ENCODE measurements at places on chromosomes 7 and 10.

DNA sequence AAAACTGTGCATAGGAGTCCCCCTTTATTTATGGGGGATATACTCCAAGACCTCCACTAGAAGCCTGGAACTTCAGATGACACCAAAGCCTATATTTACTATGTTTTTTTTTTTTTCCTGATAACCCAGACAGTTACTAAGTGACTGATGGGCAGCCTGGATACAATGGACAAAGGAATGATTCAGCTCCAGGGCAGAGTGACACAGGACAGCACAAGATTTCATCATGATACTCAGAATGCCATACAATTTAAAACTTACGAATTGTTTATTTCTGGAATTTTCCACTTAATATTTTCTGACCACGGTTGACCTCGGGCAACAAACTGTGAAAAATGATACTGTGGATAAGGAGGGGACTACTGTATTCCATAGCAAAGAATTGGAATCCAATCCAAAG, 843.6 kb downstream of the PCDH15 start:
- DNase-seq = no peak

DNA sequence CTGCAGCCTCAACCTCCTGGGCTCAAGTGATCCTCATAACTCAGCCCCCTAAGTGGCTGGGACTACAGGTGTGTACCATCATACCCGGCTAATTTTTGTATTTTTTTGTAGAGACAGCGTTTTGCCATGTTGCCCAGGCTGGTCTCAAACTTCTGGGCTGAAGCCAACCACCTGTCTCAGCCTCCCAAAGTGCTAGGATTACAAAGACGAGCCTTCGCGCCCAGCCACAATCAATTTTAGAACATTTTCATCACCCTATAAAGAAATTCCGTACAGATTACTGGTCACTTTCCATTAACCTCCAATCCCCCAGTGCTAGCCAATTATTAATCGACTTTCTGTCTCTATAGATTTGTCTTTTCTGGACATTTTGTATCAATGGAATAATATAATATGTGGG, 32.3 kb upstream of the PALS2 start:
- no peak for DNase-seq

DNA sequence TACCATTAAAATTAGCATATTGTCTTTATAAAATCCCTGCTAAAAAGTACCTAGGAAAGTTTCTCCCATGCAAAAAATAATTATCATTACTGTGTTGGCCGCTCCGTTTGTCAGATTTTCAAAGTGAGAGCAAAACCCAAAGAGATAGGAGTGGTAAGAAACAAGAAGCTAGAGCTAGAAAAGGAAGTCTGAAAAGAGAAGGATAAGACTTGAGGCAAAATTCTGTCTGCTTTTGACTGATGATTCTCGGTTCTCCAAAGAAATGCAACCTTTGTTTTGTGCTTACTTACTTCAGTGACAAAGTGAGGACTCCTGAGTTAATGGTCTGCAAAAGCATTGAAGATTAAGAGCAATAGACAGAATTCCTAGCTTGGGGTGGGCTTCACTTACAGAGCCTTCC, 33.3 kb upstream of the CAPZA2 start:
- DNase-seq = no peak

GRCh38 chr7:116554911-116555310, 30.1 kb downstream of the CAV1 start:
- no peak for DNase-seq

- DNase-seq = no peak
Measured at GRCh38 chr7:16918288-16918895, 36.6 kb upstream of the AGR3 start.

GRCh38 chr7:20932785-20933527, 146.3 kb upstream of the SP8 start:
- no peak for DNase-seq

DNA sequence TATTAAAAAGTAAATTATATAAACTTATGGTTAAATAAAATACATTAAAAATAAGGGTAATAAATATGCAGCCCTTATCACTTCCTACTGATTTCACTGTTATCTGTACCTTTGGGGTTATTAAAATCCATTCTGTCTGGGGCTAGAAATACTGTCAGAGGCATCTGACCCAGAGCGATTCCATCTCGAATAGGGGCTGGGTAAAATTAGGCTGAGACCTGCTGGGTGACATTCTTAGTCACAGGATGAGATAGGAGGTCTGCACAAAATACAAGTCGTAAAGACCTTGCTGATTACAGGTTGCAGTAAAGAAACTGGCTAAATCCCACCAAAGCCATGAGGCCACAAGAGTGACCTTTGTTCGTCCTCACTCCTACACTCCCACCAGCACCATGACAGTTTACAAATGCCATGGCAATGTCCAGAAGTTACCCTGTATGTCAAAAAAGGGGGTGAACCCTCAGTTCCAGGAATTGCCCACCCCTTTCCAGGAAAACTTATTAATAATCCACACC, 77.6 kb downstream of the COBL start:
- no peak for DNase-seq

- peak; percentile 55 for DNase-seq
Measured at GRCh38 chr10:128095027-128095752, 31.0 kb downstream of the MKI67 start.

DNA sequence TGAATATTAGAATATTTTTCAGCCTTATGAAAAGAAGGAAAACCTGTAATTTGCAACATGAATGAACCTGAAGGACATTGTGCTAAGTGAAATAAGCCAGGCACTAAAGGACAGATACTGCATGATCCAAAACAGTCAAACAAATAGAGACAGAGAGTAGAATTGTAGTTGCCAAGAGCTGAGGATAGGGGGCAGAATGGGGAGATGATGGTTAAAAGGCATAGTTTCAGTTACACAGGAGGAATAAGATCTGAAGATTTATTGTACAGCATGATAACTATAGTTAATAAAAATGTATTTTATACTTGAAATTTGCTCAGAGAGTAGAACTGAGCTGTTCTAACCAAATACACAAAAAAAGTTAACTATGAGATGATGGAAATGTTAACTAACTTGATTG, 149.0 kb upstream of the TMEM106B start:
- DNase-seq = no peak

- DNase-seq = no peak
Measured at GRCh38 chr10:128087884-128088709, 38.1 kb downstream of the MKI67 start.

- DNase-seq = no peak
Measured at GRCh38 chr10:45235798-45236220, 79.6 kb downstream of the OR13A1 start.

DNA sequence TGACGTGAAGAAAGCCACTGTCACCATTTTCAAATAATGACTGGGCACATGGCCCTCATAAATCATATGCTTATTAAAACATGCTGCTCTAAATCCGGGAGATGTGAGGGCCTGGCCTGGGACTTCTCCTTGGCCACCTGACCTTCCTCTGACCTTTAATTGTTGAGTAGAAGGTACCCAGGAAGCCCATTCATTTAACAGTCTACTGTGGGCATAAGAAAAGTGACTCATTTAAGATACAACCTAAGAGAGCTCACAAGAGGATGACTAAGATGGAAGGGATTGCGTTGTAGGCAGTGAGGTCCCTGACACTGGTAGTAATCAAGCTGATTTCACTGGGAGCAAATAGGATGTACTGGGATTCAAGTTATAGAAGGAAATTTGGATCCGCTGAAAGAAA, 203.4 kb upstream of the GPR26 start:
- no peak for DNase-seq

GRCh38 chr10:28105561-28105960, 106.7 kb upstream of the ODAD2 start:
- no peak for DNase-seq

GRCh38 chr10:35387768-35388167, 51.5 kb downstream of the CCNY start:
- no peak for DNase-seq

DNA sequence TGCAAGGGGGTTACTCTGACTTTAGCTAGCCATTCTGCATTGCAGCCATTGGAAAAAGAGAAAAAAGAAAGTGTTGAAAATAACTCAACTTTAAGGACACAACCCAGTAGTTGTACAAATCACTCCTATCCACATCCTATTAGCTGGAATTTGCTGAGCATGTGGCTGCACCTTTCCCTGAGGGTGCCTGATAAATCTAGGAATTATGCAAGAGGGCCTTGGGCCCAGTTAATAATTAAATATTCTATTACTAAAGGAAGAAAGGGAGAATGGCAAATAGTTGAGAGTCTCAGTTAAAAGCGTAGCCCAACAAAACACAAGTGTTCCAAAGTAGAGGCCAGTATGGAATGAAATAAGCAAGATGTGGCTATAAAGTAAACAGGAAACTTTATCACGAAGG, 200.9 kb upstream of the CNTNAP2 start:
- DNase-seq = no peak

GRCh38 chr7:42639930-42640329, 271.9 kb downstream of the C7orf25 start:
- no peak for DNase-seq

DNA sequence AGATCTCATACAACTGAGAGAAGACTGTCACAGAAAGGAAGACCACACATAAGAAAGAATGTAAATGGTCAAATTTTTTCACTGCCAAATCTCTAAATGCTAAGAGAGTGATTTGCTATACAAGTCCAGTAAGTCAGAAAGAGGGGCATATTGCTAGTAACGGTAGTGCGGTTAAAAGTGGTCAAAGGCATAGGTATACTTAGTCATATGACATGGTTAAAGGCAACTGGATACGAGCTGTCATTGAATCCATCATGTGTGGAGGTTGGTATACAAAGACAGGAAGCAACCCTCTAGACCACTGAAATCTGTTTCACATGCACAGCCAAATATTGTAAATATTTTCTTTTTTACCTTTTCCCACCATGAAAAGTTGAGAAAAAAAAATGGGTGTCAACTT, 4.8 kb downstream of the INHBA start:
- DNase-seq = no peak

DNA sequence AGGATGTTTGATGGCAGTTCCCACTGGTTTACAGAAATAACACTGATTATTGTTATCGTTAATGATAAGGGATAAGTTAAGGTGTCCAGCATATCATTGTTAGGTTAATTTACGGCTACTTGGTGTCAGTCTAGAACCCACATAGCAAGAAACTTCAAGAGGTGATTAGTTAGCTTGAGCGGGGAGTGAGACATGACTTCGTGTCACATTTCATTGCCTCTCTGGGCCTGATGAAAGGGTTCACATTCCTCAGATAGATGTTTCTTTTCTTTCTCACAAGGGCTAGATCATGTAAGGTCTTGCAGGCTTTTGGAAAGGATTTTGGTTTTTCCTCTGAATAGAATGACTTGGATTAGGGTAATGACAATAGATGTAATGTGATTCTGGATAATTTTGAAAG, 26.7 kb downstream of the WAC start:
- no peak for DNase-seq

DNA sequence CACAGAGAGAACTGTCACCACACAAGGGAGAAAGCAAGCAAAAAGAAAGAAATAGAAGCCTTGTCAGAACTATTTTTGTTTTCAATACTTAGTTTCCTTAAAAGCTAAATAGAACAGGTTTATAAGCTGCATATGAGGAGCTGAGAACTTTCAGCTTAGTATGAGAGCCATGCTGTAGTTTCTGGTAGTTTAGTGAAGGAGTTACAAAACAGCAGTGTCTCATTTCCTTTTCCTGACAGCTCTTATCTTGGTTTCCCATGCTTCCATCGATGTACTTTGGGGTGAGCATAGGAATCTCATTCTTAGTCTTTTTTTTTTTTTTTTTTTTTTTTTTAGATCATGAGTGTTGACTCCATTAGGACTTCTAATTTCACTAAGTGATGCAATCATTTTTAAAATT, 8.6 kb upstream of the CHRM2 start:
- no peak for DNase-seq

- no peak for DNase-seq
Measured at GRCh38 chr7:70571403-70571934, 560.5 kb upstream of the GALNT17 start.

- no peak for DNase-seq
Measured at GRCh38 chr10:36188461-36188860, 546.4 kb upstream of the FZD8 start.

- peak; percentile 29 for DNase-seq
Measured at GRCh38 chr7:38169847-38170246, 8.2 kb upstream of the STARD3NL start.

DNA sequence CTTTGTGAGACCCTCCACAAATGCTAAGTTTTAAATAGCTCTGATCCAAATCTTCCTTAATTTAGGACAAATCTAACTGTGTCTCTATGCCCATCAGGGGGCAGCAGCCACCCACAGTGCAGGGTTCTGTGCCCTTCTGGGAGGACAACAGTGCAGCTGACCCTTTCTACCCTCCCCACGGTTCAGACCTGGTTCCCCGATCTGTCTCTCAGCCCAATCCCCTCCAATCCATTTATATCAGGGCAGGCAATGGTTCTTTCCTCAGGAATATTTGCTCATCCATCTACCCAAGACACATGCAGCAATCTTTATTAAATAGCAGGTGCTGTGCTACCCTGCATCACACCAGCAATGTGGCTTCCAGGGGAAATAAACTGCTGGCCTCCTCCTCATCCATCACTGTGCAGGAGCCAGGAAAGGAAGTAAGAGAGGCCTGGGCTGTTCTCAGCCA, 4.0 kb upstream of the RBM28 start:
- peak; percentile 20 for DNase-seq

DNA sequence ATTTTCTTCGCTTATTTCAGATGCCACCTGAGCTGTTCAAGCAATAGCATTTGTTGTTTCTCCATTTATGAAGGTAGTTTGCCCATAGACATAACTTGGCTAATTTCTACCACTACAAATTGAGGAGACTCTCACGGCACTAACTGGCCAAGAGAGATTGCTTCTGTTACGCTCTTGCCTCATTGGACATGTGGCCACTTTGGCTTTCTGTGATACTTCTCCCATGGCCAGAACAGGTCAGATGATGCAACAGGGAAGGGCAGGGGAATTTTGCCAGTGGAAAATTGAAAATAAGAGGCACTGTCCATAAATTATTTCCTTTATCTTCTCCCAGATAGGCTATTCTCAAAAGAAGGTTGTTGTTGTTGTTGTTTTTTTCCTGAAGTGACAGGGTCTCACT, 1633.3 kb upstream of the LRRTM3 start:
- no peak for DNase-seq

GRCh38 chr10:60532696-60533468, 143.2 kb upstream of the ANK3 start:
- no peak for DNase-seq

DNA sequence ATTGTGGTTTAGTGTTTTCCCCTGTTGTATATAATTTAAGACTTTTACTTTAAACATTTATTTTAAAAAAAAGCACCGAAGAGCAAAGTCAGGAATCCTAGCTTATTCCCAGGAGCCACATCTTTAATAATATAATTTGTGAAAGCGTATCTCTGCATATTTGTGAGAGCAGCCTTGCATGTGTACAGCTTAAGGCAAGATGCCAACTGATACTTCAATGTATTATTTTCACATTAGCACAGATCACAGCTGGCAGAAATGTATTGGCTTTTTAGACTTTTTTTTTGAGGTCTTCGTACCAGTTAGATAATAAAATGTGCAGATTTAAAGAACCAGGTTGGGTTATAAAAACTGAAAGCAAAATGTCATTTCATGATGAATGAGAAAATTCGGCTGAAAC, 845.7 kb upstream of the POT1 start:
- no peak for DNase-seq

- DNase-seq = no peak
Measured at GRCh38 chr7:125427676-125428075, 498.1 kb upstream of the POT1 start.

- no peak for DNase-seq
Measured at GRCh38 chr7:137454246-137454724, 110.8 kb upstream of the PTN start.

GRCh38 chr7:77734659-77735421, 38.6 kb downstream of the RSBN1L start:
- DNase-seq = no peak

All from CD4-positive, alpha-beta T cell treated with Interferon gamma for 1 hour (primary cell).